Activated naive CD8-positive, alpha-beta T cell treated with anti-CD3 and anti-CD28 coated beads, Interleukin-2, amount 50 U/mL, for 24 hours (primary cell): ENCODE measurements at places on chromosomes 5 and 9.
A peak's percentile ranks its signal among the peaks of the same experiment; 100 is the strongest.

DNA sequence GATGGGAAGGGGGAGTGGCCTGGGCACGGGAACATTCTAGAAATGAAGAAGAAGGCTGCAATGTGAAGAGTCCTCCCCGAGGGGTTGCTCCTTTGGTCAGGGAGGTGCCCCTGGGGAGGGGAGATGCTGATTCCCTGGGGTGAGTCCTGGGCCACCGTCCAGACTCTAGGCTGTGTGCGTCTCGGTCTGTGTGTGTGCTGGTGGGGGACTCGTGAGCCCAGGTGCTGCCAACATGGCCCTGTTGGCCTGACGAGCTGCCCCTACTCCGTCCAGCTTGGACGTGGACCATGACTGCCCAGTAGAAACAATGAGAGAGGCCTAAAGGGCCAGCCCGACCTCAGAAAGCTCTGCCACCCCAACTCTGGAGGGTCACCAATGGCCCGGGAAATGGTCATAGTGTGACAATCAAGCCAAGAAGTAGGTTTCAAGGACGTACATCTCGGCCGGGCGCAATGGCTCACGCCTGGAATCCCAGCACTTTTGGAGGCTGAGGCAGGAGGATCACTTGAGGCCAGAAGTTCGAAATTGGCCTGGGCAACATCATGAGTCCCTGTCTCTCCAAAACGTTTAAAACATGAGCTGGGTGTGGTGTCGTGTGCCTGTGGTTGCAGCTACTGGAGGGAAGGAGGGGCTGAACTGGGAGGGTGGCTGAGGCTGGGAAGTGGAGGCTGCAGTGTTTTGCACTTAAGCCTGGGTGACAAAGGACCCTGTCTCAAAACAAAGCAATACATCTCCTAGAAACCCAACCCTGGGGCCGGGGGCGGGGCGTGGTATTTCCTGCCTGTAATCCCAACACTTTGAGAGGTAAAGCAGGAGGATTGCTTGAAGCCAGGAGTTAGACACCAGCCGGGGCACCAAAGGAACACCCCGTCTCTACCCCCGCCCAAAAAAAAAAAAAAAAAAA, 17.0 kb downstream of the LHX3 start:
- no peak overlapping the region for H3K4me3 ChIP-seq
- peaks cover 48% of the 10 kb centered on the region for H3K27me3 ChIP-seq
- no peaks in the 10 kb centered on the region for H3K36me3 ChIP-seq
- H3K27ac ChIP-seq, result no peak overlapping the region
- no peak for DNase-seq
- H3K4me1 ChIP-seq, result no peaks in the 10 kb centered on the region

GRCh38 chr5:150618588-150619281, 21.7 kb upstream of the SYNPO start:
- H3K27me3 ChIP-seq, result peaks cover 11% of the 10 kb centered on the region
- peaks cover 12% of the 10 kb centered on the region for H3K4me1 ChIP-seq
- no peak overlapping the region for H3K27ac ChIP-seq
- H3K36me3 ChIP-seq, result no peaks in the 10 kb centered on the region
- DNase-seq, result no peak
- no peak overlapping the region for H3K4me3 ChIP-seq

- no peaks in the 10 kb centered on the region for H3K27me3 ChIP-seq
- peak; percentile 17 for DNase-seq
- peaks cover 47% of the 10 kb centered on the region for H3K4me1 ChIP-seq
- peaks cover 28% of the 10 kb centered on the region for H3K36me3 ChIP-seq
- H3K4me3 ChIP-seq, result peak overlapping the region; percentile 12
Measured at GRCh38 chr5:55440188-55440646, 94.5 kb downstream of the PLPP1 start.

DNA sequence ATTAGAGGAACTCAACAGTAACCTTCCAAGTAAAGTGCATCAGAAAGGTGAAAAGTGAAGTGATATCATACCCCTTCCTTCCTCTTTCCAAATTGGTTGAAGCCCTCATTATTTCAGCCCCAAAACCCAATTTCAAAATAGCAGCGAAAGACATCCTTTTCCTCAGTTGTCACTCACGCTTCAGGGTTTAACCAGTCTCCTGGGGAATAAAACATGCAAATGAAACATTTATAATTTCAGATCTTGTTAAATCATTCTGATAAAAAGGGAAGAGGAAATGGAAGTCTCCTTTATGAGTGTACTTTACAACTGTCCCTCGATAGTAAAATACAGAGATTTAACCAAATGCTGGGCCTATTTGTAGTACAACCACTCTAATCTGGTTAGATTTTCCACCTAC, 22.5 kb downstream of the TRPM6 start:
- no peak for DNase-seq
- no peak overlapping the region for H3K27ac ChIP-seq

- no peaks in the 10 kb centered on the region for H3K4me1 ChIP-seq
- H3K36me3 ChIP-seq, result no peaks in the 10 kb centered on the region
- H3K27ac ChIP-seq, result no peak overlapping the region
- DNase-seq, result no peak
Measured at GRCh38 chr5:108472237-108472636, 90.3 kb upstream of the FBXL17 start.
